ENCODE measurements at places on chromosomes 5 and 9. TPM values are rescaled to one million over a fixed set of nuclear protein-coding genes. Genes with fewer than 3 reads are reported as not detected.

NRARP gene
- total RNA-seq: 1.2 TPM

LHX6 gene
- 0.32 TPM for total RNA-seq

NR4A3 gene
- total RNA-seq: 0.26 TPM

- no peak for DNase-seq
Observed at GRCh38 chr5:179207920-179208705, 137.1 kb downstream of the ADAMTS2 start.

DNA sequence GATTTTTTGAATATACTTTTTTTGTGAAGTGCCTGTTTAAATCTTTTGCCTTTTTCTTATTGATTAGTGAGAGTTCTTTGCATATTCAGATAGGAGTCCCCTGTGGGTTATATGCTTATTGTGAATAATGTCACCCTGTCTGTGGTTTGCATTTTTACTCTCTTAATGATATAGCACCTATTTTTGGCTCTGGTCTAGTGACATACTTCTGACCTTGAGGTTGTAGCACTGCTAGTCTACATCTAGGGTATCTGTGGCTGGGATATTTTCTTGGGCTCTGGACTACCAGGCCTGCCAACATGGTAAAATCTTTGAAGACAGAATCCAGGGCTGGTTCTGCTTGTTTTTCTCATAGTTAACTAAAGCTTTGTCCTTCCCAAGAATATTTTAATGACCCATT lies 13.5 kb upstream of the NKX2-5 start:
- DNase-seq: no peak

DNA sequence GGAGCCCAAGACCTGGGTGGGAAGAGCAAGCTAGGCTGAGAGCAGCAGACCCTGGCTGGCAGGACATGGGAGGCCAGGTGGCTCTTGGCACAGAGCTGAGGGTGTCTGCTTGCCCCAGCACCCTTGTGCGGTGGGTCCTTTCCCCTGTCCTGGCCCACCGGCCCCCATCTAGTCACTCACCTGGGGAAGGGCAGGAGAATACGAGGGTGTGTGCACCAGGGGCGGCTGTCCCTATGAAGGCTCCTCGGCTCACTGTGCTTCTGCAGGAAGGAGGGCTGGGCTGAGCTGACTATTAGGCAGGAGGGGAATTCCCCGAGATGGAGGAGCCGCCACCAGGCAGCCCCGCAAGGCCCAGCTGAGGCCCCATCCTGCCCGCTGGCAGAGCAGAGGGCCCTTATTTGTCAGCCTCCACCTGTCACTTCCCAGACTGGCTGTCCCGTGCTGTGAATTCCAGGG lies 6.1 kb upstream of the TNIP1 start:
- peak; percentile 87 for DNase-seq

- peak; percentile 87 for DNase-seq
Observed at GRCh38 chr9:137590469-137591383, at the start of gene ZMYND19. TSS of gene ZMYND19 (minus strand) at chr9:137590512. CDS start at chr9:137590263, 249 bp downstream.
